ENCODE measurements at places on chromosomes 2 and 18. TPM values are rescaled to one million over a fixed set of nuclear protein-coding genes. Genes with fewer than 3 reads are reported as not detected.

GRCh38 chr2:203909261-203909967 lies 27.1 kb upstream of the ICOS start:
- peak; percentile 87 for DNase-seq

DNA sequence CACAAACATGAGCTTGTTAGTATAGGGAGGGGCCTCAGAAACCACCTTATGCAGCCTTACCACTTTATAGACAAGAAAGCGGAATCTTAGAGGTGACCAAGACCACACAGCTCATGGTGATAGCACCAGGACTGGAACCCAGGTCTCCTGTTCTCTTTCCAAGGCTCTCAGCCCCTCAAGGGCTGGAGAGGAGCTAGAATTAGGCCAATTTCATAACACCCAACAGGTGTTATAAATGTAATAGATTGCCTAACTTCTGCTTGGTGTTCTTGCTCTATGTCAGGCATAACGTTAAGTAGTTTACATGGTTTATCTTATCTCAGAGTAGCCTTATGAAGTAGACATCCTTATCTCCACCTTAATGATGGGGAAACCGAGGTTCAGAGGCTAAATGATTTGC lies 42.9 kb downstream of the RPL37A start:
- DNase-seq = no peak

DNA sequence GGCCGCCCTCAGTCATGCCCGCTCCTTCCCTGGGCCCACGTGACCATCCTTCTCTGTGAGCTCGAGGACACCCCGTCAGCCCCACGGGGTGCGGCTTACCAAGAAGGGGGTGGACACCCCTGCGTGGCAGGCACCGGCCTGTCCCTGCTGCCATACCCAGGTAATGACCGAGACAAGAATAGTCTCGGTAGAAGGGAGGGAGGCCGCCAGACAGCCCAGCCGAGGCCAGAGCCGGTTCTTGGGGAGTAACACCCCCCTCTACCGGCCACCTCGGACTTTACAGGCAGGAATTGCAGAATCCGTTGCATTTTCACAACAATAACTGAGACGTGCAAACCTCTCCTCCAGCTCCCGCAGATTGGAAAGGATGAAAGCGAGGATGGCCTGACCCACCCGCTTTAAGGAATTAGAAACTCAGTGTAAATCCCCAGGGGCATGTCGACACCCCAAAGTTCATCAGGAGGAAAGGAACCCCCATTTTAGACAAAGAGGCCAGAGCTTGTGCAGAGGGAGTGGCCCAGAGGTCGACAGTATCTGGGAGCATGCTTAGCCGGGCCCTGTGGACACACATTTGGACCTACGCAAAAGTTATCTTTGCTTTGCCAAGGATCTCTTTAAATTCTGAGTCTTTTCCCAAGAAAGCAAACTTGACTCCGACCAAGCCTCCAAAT lies 60.1 kb upstream of the GLI2 start:
- peak; percentile 77 for DNase-seq

DNA sequence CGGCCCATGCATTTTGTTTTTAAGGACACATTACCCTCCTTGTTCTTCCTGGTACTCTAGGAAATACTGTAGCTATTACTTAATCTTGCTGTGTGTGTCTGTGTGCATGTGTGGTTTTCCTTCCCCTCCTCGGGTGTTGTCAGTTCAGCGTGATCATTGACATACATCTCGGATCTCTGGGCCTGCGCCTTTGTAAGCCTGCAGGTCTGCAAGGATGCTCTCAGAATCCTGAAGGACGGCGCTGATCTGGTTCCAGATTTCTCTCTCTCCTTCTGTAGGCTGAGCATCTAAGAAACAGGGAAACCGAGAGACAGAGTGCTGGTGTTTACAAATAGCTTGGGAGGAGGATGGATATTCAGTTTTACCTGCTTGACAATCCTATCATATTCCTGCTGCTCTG lies 100.2 kb downstream of the CYRIA start:
- DNase-seq = no peak

Gene PID1
- 4.9 TPM for total RNA-seq

Gene RNF181
- 178 TPM for total RNA-seq
